ENCODE measurements at places on chromosomes 13 and 19.

DNA sequence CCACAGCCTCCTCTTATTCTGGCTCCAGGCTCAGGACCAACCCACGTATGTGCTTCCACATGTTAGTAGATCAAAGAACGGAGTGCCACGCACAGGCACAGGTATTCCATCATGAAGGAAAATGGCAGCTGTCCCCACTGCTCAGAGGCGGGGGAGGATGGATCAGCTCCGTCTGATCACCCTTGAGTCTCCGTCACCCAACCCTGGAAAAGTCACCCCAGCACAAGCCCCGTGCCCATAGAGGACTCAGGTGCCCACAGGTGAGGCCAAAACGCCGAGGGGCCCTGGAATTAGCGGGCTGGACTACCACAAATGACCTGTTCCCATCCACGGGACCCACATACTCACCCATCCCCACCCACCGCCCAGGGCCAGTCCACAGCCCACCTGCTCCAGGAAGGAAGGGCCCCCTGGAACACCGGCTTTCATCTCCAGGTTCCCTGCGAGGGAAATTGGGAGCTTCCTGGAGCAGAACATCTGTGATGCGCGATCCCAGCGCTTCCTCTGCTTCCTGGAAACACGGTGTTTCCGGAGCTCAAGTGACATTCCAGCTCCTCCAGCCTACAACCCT, 120.5 kb upstream of the SPACA7 start:
- no peak for DNase-seq

GRCh38 chr13:66565279-66565678, 664.9 kb downstream of the PCDH9 start:
- no peak for DNase-seq

GRCh38 chr19:19192910-19193423, 909 bp downstream of the RFXANK start:
- DNase-seq = no peak

DNA sequence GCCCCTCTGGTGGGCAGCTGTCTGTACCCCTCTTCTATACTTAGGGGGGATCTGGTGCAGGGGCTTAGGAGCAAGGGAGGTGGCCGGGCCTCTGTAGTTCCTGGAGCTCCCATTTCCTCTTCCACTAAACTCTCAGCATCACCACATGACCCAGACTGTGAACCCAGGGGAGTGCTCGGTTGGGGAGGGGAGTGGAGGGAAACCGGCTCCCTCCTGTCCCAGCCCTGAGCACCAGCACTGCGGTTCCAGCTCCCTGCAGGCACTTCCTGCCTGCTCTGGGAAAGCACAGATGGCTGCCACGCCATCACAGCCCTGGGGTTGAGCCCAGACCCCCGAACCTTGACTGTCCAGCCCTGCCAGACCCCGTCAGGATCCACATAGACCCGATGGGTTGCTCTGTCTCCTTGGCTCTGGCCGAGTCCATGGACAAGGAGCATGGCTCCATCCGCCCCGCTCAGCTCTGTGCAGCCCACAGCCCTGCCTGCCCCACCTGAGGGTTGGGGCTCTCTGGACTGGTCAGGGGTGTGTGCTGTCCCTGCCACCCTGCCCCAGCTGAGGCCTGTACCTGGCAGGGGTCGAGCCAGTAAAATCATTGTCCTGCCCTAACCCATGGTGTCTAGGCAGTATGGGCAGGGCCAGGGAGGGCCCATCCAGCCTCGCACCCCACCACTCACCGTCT, 36.0 kb upstream of the SLC7A10 start:
- DNase-seq = peak; percentile 84

DNA sequence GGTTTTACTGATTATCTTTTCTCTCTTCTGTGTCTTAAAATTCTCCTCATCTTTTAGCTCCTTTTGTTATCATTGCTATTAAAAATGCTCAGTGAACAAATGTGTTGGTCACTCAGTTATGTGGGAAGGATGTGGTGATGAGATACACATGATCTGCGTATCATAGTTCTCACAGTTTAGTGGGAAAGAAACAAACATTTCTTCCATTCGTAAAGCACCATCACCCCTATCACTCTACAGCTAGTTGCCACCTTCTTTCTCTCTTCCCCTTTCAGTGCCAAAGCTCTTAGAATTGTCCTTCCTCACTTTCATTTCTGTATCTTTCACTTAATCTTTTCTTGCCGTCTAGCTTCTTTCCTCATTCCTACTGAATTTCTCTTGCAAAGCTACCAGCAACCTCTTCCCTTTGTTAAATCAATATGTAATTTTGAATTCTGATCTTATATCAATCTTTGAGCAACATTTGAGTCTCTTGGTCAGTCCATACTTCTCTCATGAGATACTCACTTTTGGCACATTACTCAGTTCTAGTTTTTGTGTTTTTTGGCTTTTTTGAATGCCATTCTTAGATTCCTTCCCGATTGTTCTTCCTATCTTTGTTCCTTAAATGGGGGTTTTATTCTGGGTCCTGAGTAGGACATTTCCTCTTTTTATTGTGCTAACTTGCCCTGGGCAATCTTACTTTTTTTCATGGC, 122.3 kb downstream of the PCCA start:
- DNase-seq = no peak

DNA sequence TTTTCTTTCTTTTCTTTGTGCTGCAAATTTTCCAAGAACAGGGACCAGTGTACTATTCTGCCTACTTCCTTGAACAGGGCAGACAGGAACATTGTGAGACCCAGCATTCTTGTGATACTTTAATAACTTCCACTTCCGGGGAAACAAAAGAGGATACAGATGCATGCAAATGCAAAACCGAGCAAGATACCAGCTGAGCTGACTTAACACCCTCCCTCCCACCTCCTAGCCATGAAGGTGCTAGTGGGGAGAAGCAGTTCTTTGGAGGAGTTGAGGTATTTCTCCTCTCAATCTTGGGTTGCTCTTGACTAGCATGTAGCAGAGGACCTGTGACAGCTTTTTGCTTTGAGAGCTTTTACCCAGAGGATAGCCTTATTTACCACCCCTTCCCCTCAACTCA, 111.2 kb downstream of the KLF5 start:
- no peak for DNase-seq

- DNase-seq = no peak
Observed at GRCh38 chr13:26442541-26442940, 114.9 kb upstream of the WASF3 start.

DNA sequence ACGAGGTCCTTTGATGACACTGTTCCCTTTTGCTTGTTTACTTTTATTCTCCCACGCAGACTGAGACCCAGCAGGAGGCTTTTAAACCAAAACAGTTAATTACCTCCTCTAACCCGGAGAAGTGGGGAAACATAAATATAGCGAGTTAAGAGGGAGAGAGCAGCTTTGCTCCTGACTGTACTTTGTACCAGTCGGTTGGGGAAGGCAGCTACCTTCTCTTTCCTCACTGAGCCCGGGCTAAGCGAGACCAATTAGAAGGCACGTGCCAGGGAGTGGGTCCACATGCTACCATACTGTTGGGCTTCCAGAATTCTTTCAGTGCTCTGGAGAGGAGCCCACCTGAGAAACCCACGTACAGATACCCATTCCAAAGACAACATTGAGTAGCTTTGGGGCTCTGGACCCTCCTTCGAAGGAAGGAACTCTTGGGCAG, 124.2 kb downstream of the ZIC5 start:
- DNase-seq = no peak

DNA sequence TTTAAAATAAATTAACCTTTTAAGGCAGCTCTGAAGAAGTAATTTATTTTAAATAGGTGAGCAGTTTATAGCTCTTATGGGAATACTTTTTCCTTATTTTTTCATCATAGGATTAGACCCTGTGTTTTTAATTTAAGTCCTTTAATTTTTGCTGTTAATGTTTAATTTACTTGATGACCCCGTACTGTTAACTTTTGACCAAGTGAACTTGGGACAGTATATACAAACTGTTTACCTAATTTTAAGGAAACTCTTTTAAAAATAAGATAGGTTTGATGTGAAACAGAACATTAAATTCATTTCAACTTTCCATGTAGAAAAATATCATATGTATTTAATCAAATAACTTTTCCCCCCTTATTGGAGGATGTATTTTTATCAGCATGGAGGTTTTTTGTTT, 74.4 kb downstream of the KCNRG start:
- DNase-seq = no peak

Measured in HL-60 (cell line).